NCI-H345 (cell line): ENCODE measurements at places on chromosomes 3 and 15.

GRCh38 chr3:3560591-3561311 is 238.5 kb upstream of the LRRN1 start:
- no peak for DNase-seq

DNA sequence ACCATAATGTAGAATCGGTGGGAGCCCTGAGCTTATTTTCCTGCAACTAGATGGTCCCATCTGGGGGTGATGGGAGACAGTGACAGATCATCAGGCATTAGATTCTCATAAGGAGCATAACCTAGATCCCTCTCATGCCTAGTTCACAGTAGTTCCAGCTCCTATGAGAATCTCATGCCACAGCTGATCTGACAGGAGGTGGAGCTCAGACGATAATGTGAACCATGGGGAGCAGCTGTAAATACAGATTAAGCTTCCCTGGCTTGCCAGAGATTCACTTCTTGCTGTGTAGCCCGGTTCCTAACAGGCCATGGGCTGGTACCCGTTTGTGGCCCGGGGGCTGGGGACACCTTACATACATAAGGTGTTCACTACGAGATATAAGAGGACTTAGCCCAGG is 67.5 kb upstream of the LRRFIP2 start:
- DNase-seq = no peak

DNA sequence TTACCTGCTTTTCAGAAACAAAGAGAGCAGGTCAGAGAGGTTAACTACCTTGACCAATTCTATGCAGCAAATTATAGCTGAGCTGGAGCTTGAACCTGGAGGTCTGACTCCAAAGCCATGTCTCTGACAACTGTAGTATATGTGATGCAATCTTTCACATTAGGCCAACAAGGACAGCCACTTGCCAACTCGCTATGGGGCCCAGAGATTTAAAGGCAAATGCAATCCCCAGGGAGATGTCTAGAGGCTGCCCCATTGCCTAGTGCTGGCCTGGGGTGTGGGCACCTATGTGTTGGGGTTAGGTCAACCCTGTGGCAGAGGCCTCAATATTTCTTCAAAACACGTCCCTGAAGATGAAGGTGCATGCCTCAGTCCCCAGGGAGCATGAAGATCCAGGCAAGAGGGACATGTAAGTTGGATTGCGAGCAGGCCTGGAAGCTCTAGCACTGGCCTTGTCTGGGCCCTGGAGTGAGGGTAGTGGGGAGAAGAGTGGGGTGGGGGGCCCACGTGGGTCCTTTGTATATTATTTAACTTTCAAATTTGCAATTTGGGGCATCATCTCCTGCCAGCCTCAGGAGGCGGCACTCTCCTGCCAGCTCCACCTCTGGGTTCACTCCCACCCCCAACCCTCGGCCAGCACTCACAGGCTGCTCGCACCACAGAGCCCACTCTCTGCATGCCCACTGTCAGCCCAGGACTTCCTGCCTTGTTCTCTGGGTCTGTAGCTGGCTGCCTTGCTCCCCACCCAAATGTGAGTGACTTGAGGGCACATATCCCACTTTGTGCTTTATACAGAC is 64.3 kb downstream of the SLC12A8 start:
- no peak for DNase-seq

- no peak for DNase-seq
These were observed 140.5 kb downstream of the FNDC3B start for GRCh38 chr3:172179680-172180399.

DNA sequence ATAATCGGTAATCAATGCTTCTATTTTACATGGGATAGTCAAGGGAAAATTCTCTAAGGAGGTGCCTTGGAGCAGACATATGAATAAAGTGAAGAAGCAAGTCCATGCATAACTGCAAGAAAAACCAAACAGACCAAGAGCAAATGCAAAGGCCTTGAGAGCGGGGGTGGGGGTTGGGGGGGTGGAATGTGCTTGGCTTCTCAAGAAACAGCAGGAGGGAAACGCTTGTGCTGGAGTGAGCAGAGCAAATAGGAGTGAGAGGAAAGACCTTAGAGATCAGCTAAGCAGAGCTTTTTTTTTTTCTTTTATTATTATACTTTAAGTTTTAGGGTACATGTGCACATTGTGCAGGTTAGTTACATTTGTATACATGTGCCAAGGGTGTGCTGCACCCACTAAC is 260.8 kb downstream of the ARPP21 start:
- peak; percentile 22 for DNase-seq

DNA sequence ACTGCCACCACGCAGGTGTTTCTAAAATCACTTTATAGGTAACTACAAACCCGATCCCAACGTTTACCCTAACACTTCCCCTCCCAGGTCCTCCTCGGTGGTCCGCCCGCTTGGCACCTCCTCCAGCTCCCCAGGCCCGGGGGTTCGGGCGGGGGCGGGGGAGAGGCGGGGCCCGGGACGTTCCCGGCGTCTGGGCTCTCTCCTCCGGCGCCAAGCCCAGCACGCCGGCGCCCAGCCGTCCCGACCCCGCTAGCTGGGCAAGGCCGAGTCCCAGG is 562 bp downstream of the CGGBP1 start:
- DNase-seq = no peak

DNA sequence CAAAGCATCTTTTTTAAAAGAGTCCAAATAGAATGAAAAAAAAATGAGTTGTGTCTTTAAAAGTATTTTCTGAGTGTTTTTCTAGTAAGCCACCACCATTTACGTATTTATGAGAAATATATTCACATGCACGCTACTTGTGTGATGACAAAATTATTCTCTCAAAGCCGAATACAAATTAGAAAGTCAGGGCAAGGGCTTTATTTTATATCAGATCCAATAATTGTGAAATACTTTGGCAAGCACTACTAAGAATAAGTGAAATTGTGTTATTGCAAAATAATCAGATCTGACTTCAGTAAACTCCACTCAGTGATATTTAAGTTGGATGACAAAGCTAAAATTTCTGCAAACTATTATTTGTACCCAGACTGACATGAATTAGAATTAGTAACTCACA is 589.3 kb upstream of the KCNMB2 start:
- DNase-seq = no peak

DNA sequence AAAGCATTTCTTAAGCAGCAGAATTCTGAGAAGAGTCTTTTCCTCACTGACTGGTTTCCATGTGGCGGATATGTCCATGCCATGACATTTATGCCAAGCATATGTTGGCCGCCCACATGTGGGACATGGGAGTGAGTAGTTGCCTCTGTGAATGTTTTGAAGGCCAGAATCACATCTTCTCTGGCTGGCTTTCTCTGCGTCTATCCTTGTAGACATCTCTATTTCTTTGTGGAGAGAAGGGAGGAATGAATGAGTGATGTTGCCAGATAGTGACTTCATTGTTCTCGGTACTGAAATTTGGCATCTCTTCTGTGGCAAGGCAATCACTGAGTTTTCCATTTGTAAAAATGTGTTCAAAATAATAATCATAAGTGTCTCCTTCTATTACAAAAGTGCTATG is 316.0 kb downstream of the CLSTN2 start:
- no peak for DNase-seq
